ENCODE measurements at places on chromosomes 1 and 21.

DNA sequence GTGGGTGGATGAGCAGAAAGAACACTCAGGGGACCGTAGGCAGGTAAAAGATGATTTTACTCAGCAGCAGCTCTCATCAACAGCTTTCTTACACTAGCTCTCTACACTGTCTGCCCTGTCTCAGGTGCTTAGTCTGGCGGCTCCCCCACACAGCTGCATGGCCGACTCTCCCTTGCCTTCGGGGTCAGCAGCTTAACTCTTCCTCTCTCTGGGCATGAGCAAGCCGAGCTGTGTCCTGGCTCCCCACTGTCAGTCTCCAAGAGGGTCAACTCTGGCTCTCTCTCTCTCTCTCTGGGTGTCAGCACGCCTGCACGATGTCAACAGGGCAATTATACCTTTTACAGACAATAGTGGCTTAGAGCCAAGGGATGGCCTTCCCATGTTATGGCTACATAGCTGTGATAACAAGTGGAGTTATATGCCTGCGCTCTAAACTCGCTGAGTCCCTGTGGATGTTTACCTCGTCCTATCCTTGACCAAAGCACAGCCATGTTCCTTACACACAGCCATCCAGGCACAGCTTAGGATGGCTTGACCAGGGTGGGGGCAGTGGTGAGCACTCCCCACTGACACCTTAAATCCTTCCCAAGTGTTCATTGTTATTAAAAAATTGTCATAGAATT, 3.1 kb upstream of the BCL10 start:
- no peak for DNase-seq

DNA sequence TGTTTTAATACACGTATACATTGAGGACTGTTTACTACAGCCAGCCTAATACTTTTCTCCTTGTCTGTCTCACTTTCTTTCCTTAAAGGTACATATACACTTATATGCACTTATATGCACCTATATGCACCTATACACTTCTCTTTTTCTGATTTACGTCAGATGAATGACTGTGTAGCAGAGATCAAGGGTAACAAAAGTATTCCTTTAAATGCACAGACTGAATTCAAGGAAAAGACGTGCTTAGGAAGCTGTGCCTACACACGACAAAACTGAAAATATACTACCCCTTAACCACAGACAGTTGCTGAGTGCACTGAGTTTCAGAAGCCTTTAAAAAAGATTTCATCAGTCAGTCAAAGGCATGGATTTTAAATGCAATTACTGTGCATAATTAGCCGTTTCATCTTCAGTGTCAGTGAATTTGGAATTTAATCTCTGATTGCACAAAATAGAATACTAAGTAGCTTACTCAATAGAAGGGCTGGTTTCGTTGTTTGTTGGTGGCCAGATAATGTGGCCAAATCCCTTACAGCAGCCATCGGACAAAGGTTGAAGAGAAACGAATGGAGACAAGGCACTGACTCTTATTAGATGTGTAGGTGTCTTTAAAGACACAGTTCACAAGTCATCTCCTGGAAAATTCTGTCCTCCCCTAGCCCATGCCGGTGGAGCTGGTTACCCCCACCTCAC, 38.3 kb upstream of the TARBP1 start:
- DNase-seq, result no peak

DNA sequence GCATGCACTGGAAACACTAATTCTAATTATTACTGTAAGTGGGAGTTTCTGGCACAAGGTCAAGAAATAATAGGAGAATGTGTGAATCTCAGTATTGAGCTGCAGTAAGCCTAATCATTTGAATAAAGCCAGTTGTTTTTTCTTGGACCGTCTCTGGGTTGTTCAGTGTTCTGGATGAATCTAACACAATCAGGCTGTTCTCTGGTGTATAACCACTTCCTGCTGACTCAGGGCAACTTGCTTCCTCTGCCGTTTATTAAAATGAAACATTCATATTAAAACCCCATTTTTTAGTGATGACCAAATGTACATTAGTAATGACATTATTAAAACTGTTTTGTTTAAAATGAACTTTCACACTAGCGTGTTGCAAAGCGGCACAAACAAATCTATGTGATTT, 273.1 kb upstream of the SNX7 start:
- DNase-seq, result no peak

DNA sequence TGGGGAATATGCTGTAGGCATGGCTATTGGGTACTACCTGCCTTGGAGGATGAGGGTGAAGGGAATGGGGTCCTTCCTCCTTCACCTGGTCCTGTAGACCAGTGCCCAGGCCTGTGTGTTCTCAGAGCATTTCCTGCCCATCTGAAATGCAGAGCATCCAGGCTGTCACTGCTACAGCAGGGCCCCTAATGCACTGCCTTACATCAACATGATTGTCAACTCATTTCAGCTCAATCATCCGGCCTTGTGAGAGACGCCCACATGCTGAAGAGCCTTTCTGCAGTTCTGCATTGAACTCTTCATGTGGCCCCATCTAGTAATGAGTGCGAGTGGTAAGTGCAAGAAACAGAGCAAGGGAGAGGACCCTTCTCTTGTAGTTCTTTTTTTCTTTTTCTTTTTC, 39.8 kb upstream of the SRP9 start:
- no peak for DNase-seq

- no peak for DNase-seq
These were observed 142.0 kb upstream of the PDE4B start for GRCh38 chr1:65650682-65651081.

- DNase-seq, result no peak
These were observed 63.4 kb downstream of the KCNAB2 start for GRCh38 chr1:6108937-6109614.

- no peak for DNase-seq
These were observed 1.9 kb upstream of the YRDC start for GRCh38 chr1:37809942-37810341.

- no peak for DNase-seq
These were observed 8.3 kb downstream of the FAM229A start for GRCh38 chr1:32353886-32354570.

DNA sequence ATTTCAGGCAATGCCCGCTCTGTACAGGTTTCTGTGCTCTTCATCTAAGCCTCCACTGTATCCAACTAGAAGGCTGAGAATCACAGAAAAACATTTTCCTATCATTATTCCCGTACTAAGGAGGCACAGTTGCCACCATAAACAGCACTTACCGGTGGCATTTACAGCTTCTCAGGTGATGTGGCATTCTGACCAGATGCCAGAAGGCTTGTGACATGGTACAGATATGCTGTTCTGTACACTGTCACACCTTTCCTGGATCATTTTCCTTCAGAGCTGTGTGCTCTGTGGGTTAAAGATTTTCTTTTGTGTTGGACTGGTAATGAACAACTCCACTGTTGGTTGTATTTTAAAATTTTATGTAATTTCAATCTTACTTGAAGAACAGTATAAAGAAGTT, 4.0 kb upstream of the UAP1 start:
- no peak for DNase-seq

DNA sequence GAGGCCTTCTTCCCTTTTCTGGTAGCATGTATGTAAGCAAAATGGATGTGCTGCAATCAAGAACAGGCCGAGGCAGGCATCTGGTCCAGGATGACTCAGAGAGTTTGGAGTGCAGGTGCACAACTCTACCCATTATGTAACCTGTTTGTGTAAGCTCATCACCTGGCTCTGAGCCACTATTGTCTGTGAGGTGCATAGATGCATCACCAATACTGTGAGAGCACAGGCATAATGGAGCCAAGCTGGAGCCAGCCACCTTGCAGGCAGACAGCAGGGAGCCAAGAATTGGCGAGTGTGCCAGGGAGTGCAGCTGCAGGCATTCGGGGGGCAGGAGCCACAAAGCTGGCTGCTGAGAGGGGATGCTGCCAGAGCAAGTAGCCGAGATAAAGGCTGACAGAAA, 549.9 kb upstream of the RGS18 start:
- DNase-seq, result no peak

DNA sequence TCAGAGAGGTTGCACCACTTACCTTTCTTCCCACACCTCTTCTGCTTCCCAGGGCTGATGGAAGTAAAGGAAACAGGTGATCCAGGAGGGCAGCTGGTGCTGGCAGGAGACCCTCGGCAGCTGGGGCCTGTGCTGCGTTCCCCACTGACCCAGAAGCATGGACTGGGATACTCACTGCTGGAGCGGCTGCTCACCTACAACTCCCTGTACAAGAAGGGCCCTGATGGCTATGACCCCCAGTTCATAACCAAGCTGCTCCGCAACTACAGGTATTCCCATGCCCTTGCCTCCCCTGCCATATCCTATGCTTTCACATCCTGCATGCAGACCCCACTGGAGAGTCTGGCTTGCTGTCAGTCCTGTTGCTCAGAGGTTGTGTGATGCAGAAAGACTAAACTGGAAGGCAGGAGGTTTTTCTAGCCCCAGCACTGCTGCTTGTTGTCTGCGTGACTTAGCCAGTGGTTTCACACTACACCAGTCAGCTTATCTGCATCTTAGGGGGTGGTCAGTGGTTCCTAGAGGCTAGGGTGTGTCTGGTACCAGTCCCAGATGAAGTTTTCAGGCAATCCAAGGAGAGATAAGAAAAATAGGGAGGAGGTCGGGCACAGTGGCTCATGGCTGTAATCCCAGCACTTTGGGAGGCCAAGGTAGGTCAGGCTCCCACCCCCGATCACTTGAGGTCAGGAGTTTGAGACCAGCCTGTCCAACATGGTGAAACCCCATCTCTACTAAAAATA, 10.2 kb downstream of the RHOC start:
- DNase-seq, result no peak

- DNase-seq, result no peak
These were observed 497.4 kb downstream of the SIPA1L2 start for GRCh38 chr1:232132572-232132971.

DNA sequence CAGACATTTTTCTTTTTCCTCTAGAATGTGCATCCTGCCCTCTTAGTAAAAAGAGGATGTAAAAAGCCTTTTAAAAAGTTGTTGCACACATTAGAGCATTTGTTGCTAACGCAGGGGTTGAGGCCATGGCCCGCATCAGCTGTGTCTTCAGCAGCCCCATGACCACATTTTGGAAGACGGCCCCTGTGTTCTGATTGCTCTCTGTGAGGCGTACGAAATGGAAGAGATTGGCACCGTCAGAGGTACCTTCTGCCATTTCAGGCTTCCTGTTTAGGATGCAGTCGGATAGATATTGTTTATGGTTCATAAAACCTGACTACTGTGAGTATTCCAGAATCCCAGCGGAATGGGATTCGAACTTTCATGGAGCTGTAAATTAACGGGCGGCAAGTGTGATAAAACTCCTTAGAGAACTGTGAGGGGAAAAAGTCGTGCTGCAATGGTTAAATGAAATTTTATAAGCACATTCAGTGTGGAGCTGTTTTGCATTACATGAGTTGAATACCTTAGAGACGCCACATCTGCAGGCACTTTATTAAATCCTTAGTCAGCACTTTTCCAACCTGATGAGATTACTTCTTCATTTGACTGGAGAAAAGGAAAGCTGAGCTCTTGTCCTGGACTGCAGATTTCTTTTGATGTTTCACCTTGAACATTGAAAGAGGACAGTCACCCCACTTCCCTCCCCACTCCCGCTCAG, 273.9 kb downstream of the TM2D1 start:
- DNase-seq, result no peak
